ENCODE measurements at places on chromosomes 5 and 9.
A peak's percentile ranks its signal among the peaks of the same experiment; 100 is the strongest.

GRCh38 chr5:136033234-136033633, 4.4 kb downstream of the TGFBI start:
- no peak for DNase-seq

DNA sequence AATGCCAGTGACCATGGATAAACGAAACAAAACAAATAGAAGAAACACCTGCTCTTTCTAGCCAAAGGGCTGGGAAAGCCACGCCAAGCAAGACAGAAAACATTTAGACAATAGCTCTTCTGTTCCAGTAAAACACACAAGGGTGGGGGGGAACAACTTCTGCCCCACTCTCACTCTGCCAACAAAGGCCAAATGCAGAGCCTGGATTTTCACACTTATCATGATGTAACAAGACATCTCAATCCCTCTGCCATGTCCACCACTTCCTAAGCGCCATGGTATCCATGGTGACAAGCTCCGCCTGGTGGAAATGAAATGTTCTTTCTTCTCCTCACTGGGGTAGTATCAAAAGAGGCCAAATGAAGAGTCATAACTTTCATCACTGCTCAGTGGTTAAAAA, 60.6 kb downstream of the DRD1 start:
- DNase-seq = no peak

DNA sequence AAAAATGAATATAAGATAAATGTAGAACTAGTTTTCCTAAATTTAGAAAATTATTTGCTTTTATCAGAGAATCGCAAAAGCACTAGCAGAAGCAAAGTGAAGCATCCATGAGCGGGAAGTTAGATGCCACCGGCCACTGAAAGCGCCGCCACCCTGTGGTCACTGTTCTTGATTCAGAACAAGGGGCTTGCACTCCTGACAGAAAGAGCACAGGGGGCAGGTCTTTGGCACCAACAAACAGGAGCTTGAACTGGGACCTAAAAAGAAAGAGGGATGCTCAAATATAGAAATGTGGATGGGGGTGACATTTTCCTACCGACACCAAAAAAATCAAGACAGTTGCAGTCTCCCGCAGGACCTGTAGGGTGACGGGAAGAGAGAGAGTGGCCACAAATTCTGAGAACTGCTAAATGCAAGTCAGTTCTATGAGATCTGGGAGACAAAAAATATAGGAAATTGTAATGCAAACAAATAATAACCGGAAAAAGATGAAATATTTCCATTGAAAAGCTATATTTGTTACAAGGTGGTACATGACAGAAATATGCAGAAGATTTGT, 144.3 kb downstream of the CDH12 start:
- DNase-seq = no peak

DNA sequence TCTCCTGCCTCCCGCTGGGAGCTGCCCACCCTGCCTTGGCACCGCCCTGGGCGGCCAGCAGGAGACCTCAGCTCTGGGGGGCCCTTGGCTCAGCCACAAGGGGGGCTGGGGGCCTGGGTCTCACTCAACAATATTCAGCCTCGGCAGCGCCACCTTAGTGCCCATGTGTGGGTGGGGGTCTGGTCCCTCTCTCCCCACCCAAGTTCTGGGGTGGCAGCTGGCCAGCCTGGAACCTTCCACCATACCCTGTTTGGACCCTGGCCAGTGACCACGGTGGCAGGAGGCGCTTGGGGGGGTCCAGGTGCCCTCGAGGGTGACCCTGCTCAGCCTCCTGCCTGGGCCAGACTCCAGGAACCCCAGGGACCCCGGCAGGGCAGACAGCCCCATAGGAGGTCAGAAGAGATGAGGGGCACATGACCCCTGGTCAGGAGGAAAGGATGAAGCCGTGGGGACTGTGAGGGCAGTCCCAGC, 22.2 kb downstream of the NKD2 start:
- DNase-seq = no peak

DNA sequence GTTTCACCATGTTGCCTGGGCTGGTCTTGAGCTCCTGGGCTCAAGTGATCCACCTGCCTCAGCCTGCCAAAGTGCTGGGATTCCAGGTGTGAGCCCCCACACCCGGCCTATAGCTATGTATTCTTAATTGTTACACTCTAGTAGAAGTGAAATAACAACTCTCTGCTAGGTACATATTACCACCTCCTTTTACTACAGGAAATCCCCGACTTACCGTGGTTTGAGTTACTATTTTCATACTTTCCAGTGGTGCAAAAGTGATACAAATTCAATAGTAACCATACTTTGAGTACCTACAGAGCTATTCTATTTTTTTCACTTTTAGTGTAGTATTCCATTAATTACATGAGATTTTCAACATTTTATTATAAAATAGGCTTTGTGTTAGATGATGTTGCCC, 719 bp downstream of the ARL14EPL start:
- no peak for DNase-seq

DNA sequence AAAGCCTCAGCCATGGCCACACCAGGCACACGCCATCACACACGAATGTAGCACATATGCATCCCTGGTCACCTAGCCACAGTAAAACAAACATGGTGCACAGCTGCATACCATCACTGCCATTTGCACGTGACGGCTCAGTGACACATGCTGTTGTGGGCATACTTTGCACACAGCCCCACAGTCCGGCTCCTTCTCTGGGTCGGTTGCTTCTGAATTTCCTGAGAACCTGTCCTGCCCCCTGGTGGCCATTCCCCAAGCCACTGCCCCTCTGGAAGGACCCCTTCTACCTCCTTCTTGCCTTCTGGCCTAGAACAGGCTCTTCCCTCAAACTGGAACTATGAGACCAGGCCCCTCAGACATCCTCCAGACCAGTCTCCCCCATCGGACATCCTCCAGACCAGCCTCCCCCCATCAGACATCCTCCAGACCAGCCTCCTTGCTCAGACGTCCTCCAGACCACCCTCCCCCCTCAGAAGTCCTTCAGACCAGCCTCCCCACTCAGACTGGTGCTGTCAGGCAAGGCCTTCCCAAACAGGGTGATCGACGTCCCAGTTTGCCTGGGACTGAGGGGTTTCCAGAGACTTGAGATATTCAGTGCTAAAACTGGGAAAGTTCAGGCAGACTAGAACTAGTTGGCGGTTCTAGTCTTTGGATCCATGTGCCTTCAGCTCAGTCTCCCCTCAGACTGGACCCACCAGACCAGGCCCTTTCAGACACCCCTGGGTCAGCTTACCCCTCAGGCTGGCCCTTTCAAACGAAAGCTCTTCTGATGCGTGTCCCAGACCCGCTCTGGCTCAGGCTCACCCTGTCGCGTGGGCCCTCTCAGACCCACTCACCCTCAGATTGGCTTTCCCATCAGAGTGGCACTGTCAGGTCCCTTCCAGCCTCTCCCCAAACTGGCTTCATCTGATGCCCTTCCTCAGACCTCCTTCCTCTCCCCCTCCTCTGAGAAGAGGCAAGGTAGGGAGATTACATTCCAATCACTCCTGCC, 24.3 kb upstream of the ENHO start:
- DNase-seq = peak; percentile 43

DNA sequence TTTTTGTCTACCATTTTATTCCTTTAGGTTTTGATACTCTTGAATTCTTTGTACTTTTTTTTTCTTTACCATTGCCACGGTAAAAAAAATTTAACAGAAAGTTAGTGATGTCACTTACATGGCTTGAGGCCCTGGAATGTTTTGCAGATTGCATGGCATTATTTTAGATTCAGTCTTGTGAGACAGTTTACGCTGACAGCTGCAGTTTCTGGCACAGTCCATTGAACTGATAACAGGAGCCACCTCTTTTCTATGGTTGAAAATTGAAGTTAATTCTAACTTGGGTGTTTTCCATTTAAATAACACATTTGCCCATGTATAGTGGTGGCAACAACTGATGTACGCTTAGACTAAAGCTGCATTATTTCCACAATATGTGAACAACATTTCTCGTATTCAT, 1028.5 kb downstream of the CDH18 start:
- no peak for DNase-seq

GRCh38 chr5:158606233-158606632, 493.5 kb downstream of the EBF1 start:
- no peak for DNase-seq

- DNase-seq = no peak
Observed at GRCh38 chr5:38866362-38867031, 20.7 kb downstream of the OSMR start.

DNA sequence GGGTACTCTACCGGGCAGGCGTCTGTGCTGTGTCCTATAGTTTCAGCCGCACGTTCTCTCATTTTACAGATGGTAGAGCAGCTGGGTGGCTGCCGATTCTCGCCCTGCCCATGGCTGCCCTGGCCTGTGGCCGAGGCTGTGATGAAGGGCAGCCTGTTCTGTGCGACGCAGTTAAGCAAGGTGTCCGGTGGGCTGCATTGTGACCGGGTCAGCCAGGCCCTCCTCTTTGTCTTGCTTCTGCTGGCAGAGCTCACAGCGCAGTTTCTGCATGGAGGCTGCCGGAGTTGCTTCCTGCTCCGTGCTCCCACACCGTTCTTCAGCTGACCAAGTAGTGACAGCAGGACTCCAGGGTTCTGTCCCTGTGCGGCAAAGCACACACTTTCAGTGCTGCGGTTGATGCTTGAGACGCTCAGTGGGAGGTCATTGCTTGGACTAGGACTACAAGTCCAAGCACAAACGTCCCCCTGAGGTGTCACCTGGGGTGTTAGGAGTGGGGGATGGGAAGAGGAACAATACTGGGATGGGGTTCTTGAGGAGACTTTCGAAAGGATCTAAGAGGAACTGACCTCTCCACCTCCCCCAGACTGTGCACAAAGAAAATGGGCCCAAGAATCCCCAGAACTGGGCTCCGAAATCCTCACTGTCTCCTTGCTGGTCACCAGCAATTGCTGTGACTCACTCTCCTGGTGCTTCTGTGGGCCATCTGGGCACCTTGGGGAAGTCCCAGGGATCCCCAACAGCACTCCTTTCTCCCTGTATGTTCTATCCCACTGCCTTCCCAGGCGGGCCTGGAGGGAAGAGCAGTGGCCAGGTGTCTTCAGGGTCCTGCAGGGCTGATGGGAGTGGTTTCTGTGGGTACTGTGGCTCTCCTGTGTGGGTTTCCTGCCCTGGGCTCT, 58.2 kb downstream of the GADD45G start:
- no peak for DNase-seq

GRCh38 chr9:134226221-134226930, 62.0 kb upstream of the RNU6ATAC start:
- no peak for DNase-seq

DNA sequence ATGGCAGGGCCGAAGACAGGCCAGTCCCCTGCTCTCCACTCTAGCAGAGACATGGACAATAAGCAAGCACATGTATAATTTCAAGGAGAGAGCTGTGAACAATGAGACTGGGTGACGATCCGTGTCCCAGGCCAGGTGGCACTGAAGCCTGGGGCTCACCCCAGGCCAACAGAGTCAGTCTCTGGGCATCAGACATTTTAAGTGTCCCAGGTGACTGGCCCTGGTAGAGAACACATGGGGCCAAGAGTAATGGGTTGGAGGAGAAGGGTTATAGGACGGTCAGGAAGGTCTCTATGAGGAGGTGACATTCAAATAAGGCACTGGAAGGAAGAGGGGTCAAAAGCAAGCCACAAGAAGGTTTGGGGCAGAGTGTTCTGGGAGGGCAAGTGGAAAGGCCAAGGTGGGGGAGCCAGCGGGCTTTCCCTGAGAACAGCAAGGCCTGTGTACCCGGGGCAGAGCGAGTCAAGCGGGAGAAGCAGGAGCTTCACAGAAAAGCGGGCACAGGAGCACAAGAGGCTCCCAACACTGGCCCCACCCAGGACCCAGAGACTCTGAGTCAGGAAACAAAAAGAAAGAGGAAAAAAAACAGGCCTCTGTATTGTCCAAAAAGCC, 1.1 kb upstream of the AKNA start:
- DNase-seq = no peak

GRCh38 chr9:124260769-124261603, 3.2 kb downstream of the NEK6 start:
- DNase-seq = no peak

DNA sequence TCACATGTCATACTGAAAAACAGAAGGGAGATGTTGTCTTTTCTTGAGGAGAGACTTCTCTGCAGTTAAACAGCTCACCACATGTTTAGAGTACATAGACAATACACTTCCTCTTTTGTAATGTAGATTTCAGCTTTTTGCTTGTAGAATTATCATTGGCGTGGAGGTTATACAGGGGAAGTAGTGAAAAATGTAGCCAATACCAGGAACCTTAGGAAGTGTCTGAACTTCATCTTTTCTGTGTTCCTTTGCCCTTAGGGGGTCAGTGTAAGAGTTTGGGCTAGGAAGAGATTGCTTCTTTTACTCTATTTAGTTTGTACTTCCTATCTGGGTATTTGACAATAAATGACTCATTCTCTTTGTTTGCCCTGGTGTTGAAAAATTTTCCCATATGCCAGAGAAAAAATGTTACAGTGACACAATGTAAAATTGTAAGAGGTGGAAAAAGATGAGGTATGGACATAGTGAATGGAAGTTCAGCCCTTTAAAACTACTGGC, 21.0 kb upstream of the CDKN2B start:
- DNase-seq = no peak

GRCh38 chr5:163535290-163535689, 29.9 kb downstream of the MAT2B start:
- no peak for DNase-seq

DNA sequence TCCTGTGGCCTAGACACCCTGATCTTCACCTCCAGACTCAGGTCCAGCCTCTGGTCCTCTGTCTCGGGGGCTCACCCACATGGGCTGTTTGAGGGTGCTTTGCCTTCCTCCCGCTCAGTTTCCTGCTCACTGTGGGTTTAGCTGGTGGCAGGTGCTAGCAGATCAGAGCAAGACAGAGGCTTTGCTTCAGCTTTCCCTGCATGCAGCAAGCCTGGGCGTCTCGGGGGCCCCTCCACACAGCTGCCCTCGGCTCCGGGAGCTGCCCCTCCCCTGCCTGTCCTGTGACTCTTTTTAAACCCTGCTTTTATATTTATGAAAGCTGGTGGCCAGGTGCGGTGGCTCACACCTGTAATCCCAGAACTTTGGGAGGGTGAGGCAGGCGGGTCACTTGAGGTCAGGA, 14.6 kb downstream of the MRPL36 start:
- no peak for DNase-seq

- DNase-seq = no peak
Observed at GRCh38 chr5:8839361-8840055, 706.4 kb downstream of the SEMA5A start.

- no peak for DNase-seq
Observed at GRCh38 chr5:92659246-92659645, 921.8 kb downstream of the NR2F1-AS1 start.

DNA sequence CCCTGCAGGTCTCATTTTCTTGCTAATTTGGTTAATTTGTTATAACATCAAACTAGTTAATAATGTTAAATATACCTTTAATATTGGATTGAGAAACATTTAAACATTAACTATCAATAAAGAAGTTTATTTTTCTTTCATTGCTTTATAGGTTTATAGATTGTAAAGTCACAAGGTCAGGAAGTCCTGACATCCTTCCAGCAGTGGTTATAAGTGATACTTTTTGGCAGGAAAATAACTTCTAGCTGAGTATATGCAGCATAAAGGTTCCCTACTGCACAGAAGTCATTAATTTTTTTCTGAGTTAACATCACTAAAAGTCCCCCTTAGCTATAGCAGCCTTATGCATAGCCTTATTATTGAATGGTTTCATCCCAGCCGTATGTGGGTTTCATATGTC, 85.5 kb downstream of the LNPEP start:
- DNase-seq = no peak

GRCh38 chr9:127140842-127141675, 18.6 kb upstream of the ANGPTL2 start:
- DNase-seq = no peak

Data from NCI-H1930 (cell line).